Type B pancreatic cell (in vitro differentiated cells): ENCODE measurements at places on chromosomes 2 and 18.

GRCh38 chr2:200418399-200418798, 91.5 kb downstream of the KCTD18 start:
- H3K27me3 ChIP-seq = no peaks in the 10 kb centered on the region
- no peak overlapping the region for H3K27ac ChIP-seq
- DNase-seq = no peak
- no peak overlapping the region for H3K4me3 ChIP-seq

GRCh38 chr18:28816155-28816554, 639.2 kb upstream of the CDH2 start:
- no peaks in the 10 kb centered on the region for H3K4me1 ChIP-seq
- H3K27ac ChIP-seq = no peak overlapping the region
- no peaks in the 10 kb centered on the region for H3K27me3 ChIP-seq
- no peak overlapping the region for H3K4me3 ChIP-seq
- no peak for DNase-seq
- H3K36me3 ChIP-seq = no peaks in the 10 kb centered on the region

DNA sequence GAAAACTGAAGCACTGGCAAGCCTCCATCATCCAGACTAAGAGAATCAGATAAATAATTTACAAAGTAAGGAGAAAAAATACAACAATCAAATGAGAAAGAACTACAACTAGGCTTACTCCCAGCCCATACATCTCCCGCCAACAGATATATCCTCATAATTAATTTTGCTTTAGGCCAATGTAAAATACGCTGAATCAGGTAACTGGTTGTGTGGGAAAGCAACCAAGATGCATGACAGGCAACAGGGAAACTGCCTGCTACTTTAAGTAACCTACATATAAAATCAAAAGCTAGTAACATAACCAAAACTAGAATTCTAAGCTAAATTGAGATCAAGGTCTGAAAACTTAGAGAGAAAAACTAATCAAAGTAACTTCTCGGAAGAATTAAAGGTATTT, 21.5 kb downstream of the PRPF40A start:
- H3K27me3 ChIP-seq = no peaks in the 10 kb centered on the region
- H3K4me1 ChIP-seq = peaks cover 5% of the 10 kb centered on the region
- no peak overlapping the region for H3K4me3 ChIP-seq
- H3K36me3 ChIP-seq = peaks cover 10% of the 10 kb centered on the region
- no peak overlapping the region for H3K27ac ChIP-seq
- no peak for DNase-seq

- H3K36me3 ChIP-seq = no peaks in the 10 kb centered on the region
- no peak for DNase-seq
- H3K4me1 ChIP-seq = no peaks in the 10 kb centered on the region
- no peaks in the 10 kb centered on the region for H3K27me3 ChIP-seq
- H3K27ac ChIP-seq = no peak overlapping the region
Measured at GRCh38 chr2:100677611-100678185, 114.9 kb downstream of the PDCL3 start.

- no peak for DNase-seq
- no peak overlapping the region for H3K4me3 ChIP-seq
- no peak overlapping the region for H3K27ac ChIP-seq
- no peaks in the 10 kb centered on the region for H3K36me3 ChIP-seq
- H3K27me3 ChIP-seq = no peaks in the 10 kb centered on the region
Measured at GRCh38 chr2:174971868-174972781, 33.1 kb downstream of the CHN1 start.

GRCh38 chr18:9428301-9428706, 47.0 kb upstream of the RALBP1 start:
- peak; percentile 36 for DNase-seq
- peaks cover 2% of the 10 kb centered on the region for H3K36me3 ChIP-seq
- H3K4me3 ChIP-seq = no peak overlapping the region
- H3K27ac ChIP-seq = no peak overlapping the region
- H3K4me1 ChIP-seq = peaks cover 2% of the 10 kb centered on the region

- no peak for DNase-seq
- H3K27ac ChIP-seq = no peak overlapping the region
- H3K36me3 ChIP-seq = no peaks in the 10 kb centered on the region
- H3K4me3 ChIP-seq = no peak overlapping the region
- no peaks in the 10 kb centered on the region for H3K27me3 ChIP-seq
Measured at GRCh38 chr2:39608686-39609441, 56.9 kb upstream of the TMEM178A start.
